ENCODE measurements at places on chromosomes 3 and 15.

DNA sequence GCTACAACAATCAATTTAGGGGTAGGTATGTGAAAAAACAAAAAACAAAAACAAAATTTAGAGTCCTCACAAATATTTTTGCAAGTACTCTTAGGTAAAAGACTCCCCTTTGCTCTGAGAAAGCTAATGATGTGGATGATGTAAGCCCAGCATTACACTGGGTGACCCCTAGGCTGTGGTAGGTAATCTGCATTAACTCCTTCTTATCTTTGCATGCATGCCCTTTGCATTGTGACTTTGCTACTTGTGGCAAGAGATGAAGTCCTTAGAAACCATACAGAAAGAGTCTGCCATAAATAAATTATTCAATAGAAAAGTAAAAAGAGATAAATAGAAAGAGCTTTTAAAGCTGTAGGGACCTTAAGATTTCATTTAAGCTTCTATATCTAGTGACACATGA is 159.7 kb upstream of the MBNL1 start:
- no peak for DNase-seq

DNA sequence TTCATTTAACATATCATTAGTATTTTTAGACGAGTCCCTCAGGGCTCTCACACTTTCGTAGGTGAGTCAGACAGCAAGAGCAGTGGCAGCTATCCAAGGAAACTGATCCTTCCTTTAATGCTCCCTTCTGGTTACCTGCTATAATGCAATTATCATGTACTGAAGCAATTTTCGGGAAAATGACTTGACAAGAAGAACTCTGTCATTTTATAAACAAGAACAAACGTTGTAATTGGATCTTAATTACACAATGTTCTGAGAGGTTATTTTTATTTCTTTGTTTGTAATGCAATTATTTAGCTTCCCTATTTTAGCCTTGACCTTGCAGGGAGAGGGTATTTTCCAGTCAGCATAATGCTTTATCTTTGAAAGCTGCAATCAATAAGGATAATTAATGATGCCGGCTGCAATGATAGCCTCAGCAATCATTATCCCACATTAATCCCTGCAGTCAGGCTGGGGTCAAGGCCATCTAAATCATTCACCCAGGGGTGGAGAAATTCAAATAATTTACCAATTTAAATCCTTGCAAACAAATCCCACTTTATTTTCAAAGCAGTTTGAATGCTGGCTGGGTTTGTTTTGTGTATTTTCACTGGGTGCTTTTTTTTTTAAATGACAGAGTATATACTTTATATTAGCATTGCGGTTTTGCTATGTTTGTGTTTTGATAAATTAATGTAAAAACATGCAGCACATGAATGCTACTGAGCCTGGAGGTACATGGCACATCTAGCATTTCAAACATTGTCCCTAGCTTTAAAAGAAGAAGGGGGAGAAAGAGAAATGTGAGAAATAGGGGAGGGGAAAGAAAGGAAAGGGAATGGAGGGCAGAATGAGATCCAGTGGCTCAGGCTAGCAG is 249.9 kb downstream of the SHOX2 start:
- DNase-seq = no peak

- no peak for DNase-seq
Observed at GRCh38 chr3:53850895-53851294, 4.5 kb downstream of the IL17RB start.

- no peak for DNase-seq
Observed at GRCh38 chr3:16388850-16389441, 123.9 kb downstream of the OXNAD1 start.

DNA sequence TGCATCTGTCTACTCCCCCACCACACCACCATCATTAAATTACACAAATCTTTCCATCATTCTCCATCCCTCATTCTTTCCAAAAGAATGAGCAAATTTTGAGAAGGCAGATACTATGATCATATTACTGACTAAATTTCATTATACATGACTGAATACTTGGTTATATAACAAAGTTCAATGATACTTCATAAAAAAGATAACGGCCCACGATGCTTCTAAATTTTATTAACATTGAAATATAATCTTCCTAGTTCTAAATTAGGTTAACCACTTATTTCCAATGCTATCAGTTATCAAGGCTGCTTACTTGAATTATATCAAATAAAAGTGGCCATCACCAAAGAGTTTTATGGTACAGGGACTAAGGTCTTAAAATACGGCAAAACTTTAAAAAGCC is 13.5 kb downstream of the HERC1 start:
- no peak for DNase-seq

DNA sequence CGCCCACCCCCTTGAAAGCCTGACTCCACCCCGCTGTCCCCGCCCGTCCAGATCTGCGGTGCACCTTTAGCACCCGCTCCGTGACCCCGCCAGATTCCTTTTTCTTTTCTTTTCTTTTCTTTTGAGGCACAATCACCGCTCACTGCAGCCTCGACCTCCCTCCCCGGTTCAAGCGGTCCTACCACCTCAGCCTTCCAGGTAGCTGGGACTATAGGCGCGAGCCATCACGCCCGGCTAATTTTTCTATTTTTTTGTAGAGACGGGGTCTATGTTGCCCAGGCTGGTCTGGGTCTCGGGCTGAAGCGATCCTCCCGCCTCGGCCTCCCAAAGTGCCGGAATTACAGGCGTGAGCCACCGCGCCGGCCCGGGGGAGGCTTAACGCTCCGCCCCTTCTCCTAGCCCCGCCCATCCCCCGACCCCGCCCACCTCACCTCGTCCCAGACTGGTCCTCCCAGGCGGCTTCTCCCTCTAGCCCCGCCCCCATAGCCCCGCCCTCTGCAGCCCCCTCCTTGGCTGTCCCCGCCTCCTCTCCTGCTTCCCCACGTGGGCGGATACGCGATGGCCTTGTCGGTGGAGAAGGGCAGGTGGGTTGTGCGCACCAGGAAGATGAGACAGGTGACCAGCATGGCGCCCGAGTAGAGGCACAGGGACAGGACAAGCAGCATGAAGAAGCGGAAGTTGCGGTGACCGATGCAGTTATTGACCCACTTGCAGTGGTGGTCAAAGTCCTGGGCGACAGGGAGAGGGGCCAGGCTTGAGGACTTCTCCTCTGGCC is 3.2 kb downstream of the ZDHHC19 start:
- no peak for DNase-seq

DNA sequence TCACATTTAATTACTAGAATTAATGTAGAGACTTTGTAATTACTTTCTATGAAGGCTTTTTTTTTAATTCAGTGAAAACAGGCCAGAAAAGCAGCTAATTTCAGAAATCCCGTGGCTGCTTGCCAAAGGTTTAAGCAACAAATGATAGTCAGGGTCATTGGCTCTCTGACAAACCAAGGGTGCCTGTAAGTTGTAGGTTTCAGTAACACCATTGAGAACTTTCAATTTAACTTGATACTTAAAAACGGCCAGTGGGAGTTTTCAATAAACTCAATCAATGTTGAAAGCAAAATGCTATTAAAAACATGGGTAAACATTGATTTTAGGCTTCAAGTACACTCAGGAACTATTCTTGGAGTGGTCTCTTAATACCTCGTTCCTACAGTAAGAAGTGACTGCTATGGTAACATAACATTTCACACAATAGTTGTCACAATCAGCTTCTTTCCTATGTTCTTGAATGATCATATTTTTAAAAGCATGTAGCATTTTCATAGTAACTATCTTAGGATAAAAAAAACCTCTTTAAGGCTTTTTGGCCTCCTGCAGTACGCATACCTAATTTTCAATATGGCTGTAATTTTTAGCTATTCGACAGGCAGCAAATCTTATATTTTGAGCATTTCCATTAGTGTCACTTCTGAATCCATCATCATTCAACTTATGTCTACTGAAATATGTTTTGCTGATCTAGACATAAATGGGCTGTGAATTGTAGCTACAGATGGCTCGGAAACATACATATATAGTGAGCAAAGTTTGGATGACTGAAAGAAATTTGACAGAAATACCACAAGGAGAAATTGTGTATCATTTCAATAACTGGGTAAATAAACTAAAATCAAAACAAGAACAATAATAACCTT is 592.1 kb upstream of the GBE1 start:
- no peak for DNase-seq

GRCh38 chr3:152267831-152268554 is 736 bp upstream of the MBNL1 start:
- DNase-seq = peak; percentile 58

GRCh38 chr3:15858547-15859506 is 61.0 kb upstream of the ANKRD28 start:
- no peak for DNase-seq

- no peak for DNase-seq
Observed at GRCh38 chr3:177569193-177569592, 371.9 kb upstream of the TBL1XR1 start.

- DNase-seq = no peak
Observed at GRCh38 chr3:51715977-51716294, 9.1 kb downstream of the GRM2 start.

- DNase-seq = no peak
Observed at GRCh38 chr15:79990997-79991334, 20.0 kb upstream of the BCL2A1 start.

DNA sequence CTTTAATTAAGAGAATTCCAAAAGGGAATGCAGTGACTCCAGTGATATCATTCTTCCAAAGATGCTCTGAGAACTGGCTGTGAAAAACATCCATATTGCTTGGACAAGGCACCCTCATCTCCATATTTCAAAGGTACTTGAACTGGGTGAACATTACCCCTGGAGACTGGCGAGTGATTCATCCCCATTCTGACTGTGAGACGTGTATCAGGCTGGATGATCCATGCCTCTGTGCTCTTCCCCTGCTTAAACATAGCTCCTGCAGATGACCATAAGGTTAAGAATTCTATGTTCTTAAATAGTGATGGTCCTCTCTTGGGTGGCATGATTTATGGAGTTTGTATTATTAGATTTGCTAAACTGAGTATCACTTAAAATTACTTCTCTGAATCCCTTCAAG is 137.8 kb downstream of the GABRB3 start:
- DNase-seq = no peak

GRCh38 chr3:27310688-27311087 is 58.5 kb downstream of the NEK10 start:
- no peak for DNase-seq

GRCh38 chr3:156910022-156910421 is 83.9 kb downstream of the LEKR1 start:
- DNase-seq = no peak

DNA sequence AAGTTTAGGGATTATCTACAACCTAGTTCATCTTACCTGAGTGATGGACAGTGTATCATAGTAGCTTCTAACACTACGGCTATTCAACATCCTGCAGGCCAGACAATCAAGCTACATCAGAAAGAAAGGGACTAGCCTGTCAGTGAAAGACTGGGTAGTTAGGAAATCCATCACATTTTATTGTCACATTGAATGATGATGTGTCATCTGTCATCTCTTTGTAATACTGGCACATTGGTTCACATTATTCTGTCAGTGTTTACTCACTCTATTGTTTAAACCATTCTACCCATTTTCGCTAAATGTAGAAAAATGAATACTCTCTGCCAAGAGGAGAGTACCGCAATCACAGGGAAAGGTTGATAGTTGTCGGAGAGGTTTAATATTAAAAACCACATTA is 1155.8 kb downstream of the TUSC7 start:
- no peak for DNase-seq

GRCh38 chr15:70278644-70279043 is 180.9 kb upstream of the TLE3 start:
- no peak for DNase-seq

GRCh38 chr3:11275926-11276325 is 3.7 kb downstream of the ATG7 start:
- DNase-seq = no peak

- DNase-seq = no peak
Observed at GRCh38 chr3:38177181-38177580, 11.8 kb downstream of the OXSR1 start.

DNA sequence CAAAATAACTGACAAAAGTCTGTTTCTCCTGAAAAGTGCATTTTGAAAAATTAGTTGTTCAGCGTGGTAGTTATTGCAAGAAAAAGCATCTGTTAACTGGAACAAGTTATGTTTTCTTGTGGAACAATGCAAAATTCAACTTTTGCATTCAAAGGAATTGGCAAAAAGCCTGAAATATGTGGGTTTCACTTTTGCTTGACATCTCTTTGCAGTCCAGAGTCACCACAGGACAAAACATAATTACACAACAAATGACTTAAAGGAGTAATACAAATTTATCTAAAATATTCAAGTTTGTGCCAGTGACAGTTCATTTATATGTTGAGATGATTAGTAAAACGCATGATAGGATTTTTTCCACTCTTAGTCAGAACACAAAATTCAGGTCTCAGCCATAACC is 96.3 kb upstream of the P2RY1 start:
- DNase-seq = no peak

DNA sequence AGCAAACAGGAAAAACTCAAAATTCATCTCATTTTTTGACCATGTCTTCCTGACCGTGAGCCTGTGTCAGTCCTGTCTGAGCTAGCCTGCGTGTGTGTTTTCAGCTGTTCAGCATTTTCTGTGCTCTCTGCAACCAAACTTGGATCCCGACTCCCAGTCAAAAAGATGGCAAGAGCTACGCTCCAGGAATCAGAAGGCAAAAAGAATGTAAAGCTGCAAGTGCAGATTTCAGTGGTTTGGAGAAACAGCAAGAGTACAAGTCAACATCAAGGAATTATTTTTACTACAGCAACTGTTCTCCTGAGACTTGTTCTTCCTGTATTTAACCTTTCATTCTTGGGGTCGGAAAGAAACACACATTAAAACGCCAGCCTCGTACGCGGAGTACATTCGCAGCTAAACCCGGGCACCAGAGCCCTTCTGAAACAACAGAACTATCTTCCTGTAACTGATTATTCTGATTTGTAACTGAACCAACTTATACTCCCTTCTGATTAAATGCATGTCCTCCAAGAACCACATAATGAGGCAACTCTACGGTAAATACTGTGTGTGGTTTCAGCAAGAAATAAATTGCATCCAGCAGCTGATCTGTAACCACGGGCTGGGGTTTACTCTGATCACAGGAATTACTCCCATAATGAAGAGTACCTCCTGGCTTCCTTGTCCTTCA is 107.4 kb downstream of the LRIG1 start:
- no peak for DNase-seq

DNA sequence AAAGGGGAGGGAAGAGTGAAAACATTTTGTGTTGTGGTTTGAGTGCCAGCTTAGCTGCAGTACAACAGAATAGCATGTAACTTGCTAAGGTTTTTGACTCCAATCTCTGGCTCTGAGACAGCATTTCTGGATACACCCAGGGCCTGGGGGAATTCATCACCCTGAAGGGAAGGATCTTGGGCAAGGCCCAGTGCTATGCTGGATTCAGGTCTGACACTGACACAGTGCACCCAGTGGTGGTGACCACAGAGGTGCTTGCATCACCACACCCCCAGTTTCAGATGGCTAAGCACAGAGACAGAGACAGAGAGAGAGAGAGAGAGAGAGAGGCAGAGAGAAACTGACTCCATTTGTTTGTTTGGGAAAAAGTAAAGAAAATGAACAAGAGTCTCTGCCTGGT is 74.1 kb upstream of the KBTBD8 start:
- no peak for DNase-seq

GRCh38 chr15:98076021-98076816 is 115.7 kb downstream of the ARRDC4 start:
- no peak for DNase-seq

DNA sequence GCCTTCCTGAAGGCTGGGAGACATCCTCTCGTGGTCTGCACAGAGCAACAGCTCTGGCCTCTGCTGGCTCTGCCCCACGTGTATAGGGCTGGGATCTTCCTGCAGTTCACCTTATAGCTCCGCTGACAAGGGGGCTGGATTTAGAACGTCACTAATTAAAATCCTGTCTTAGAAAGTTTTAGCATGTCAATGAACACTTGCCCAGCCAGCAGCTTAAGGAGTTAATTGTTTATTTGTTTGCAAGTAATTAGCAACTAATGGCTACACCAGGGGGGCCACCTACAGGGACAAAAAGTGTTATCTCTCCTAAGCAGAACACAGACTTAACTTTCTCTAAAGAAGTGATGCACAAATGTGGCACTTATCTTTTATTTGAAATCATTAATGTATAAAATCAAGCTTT is at the start of gene HESX1:
TSS of gene HESX1 (minus strand) at position 84 of the 403 bp plus-strand sequence. CDS start at position 24, 60 bp downstream.
- DNase-seq = no peak
